Anterior cingulate cortex (tissue), 58 donors: ENCODE measurements at places on chromosomes 7 and 10.
A peak's percentile ranks its signal among the peaks of the same experiment; 100 is the strongest.

- no peak for DNase-seq
These were observed 71.8 kb downstream of the ZEB1 start for GRCh38 chr10:31390804-31391203.

GRCh38 chr7:2358968-2359527 lies 4.4 kb downstream of the EIF3B start:
- DNase-seq = no peak

DNA sequence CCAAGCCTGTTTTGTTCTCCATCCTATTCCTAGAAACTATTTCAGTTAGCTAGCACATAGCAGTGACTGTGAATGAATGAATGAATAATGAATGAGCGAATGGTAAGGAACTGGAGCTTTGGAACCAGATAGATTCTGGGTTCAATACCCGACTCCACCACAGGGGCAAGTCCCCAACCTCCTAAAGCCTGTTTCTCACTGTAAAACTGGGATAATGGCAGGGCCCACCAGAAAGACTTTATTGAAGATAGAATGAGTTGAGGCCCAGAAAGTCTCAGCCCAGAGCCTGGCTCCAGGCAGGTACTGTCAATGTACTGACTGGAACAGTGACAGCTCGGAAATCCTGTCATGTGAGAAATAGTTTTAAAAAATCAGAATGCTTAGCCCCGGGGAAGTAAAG lies 1.1 kb upstream of the CDH23 start:
- DNase-seq = no peak

DNA sequence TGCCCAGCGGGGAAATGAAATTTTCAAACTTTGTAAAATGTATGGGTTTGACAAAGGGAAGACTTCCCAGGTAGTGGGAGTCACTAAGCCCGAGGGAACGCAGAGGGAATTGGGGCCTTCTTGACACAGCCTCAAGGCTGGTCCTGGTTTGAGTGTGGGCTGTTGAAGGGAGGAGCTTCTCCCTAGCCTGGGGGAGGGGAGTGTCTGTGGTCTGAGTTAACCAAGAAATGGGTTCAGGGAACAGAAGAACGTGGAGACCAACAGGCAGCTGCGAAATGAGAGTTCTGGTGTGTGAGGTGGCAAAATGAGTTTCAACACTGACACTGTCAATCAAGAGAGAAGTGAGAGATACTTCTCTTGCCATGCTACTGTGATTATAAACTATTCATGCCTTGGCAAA lies 32.7 kb upstream of the BAMBI start:
- no peak for DNase-seq

DNA sequence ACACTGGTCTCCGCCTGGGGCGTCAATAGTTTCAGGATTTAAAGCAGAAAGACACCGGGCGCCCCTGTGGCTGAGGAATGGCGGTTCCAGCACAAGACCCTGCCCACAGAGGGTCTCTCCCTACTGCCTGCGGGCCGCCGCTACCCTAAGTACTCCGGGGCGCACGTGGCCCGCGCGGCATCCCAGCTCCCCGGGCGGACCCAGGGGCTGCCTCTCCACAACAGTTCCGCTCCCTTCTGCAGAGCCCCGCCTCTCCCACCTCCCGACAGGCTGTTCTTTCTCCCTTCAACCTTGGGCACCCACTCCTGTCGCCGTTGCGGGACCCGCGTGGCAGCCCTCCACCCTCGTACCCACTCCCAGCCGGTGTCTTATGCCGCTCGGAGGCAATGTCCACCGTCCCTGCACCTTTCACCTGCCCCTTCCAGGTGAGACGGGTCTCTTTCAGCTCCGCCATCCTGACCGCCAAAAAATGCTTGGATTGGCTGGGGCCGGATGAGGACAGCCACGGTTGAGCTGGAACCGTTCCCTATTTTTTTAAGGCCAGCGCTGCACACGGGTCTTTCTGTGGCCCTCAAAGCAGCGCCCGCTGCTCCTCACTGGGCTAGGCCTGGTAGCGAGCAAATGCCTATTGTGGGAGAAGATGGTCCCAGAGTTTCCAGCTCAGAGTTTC lies 1.6 kb upstream of the NKX2-3 start:
- no peak for DNase-seq

GRCh38 chr10:114426476-114426875 lies 22.2 kb upstream of the AFAP1L2 start:
- DNase-seq = no peak

- DNase-seq = no peak
These were observed 3.6 kb upstream of the IFIT1 start for GRCh38 chr10:89388806-89389205.

DNA sequence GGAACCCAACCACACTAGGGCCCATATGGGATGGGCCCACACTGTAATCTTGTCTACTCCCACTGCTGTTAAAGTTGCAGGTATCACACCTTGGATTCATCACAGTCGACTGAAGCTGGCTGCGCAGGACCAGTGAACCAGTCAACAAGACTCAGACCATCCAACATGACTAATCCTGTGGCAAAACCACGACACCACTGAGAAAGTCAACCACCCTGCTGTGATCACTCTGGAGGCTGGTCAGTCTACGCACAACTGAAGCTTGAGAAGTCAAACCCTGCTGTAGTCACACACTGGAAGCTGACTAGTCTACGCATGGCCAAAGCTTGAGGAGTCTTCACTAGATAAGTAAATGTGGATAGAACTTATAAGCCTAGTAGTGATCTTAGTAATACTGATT lies 9.6 kb upstream of the CYREN start:
- DNase-seq = no peak

GRCh38 chr7:17130281-17131059 lies 168.0 kb upstream of the AHR start:
- no peak for DNase-seq

DNA sequence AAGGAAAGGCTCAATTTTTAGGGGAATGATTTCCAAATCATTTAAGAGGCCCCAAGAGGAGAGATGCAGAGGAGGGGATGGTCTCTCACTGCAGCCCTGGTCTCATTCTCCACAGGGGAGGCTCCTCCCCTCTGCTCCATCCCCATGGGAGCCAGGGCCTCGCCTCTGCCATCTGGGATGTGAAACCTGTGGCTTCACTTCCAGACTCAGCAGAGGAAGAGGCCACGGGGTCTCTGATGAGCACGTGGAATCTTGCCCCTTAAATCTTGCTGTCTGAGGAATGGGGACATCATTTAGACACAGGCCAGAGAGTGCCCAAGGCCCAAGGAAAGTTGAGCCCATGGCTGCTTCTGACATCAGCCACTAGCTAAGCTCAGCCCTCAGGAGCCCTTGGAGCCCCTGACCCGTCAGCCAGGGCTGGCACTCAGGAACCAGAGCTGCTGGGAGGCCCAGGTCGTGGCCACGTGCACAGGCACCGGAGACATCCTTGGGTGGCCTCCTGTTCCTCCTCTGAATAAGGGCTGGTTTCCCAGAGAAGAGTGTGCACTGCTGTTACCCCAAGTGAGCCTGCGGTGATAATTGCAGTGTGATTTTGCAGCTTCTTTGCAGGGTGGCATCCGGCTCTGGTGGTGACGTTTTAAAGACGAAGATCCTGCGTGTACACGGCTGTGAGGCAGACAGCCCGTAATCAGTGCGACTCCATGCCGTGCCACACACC lies 50.5 kb downstream of the VIPR2 start:
- no peak for DNase-seq

- DNase-seq = no peak
These were observed 114.3 kb downstream of the SEMA3C start for GRCh38 chr7:80804589-80804988.

DNA sequence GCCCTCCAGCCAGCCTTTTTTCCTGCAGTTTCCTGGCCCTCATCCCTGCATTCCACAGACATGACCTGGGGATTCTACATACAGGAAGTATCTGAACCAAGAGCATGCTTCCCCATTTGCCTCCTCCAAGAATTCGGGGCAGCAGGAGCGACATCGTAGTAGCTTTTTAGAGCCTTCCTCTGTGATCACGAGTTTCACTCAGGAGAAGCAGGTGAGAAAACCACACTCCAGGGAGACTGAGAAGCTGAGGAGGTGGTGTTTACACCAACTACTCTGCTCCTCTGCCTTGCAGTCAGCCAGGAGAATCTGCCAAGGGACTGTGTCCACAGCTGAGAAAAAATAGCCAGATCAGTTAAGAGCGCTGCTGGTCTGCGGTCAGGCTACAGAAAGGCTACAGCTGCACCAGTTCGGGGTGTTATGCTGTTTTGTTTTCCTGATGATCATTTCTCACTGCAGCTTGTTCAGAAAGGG lies 54.1 kb downstream of the HSPA12A start:
- DNase-seq = peak; percentile 12
